Gastrocnemius medialis (tissue), 4 donors: ENCODE measurements at places on chromosomes 4 and X.

DNA sequence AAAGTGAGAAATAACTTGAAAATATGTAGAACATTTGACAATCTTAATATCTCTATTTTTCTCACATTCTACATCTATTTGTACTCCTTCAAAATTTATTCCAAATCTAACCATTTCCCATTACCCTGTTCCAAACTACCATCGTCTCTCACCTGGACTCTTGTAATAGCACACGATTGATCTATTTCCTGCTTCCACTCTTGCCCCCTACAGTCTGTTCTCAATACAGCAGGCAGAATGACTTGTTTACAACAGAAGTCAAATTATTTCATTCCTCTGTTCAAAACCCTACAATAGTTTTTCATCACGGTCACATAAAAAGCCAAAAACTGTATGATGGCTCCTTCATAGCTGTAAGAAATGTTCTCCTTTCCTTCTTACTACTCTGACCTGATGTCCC is 21.1 kb upstream of the LUZP4 start:
- no peak for DNase-seq

- DNase-seq: no peak
Measured at GRCh38 chrX:111837197-111837596, 38.8 kb upstream of the TRPC5OS start.

DNA sequence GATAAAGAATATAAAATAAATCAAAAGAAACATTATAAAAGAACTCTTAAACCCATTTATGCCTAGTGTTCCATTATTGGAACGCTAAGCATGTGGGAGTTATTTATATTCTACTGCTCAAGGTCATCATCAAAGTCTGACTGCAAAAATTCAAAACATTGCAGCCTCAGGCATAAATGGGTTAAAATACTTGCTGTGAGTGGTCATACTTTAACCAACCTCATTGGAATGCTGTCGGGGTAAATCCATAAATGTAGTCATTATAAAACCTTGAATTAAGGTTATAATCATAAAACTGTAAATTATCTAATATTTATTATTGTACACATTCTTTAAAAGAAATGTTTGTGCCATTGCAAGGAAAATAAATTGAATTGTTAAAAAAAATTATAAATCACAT is 55.0 kb downstream of the RPS6KA6 start:
- no peak for DNase-seq

DNA sequence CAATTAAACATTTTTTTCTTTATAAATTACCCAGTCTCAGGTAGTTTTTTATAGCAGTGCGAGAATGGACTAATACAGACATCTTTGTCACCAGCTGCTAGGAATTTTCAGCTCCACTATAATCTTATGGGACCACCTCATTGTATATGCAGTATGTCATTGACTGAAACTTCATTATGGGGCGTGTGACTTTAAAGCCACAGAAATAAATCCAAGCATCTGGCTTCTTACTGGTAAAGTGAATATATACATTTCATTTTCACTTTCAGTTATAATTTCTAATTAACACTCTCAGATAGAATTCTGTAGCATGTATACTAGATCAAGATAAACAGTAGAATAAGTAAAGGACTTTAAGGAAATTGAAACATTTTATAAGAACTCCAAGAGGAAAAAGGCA is 21.9 kb downstream of the IL15 start:
- no peak for DNase-seq

GRCh38 chr4:25345744-25346143 is 31.3 kb upstream of the ANAPC4 start:
- DNase-seq: no peak

- DNase-seq: no peak
Measured at GRCh38 chr4:54659313-54659712, 1.6 kb downstream of the KIT start.

DNA sequence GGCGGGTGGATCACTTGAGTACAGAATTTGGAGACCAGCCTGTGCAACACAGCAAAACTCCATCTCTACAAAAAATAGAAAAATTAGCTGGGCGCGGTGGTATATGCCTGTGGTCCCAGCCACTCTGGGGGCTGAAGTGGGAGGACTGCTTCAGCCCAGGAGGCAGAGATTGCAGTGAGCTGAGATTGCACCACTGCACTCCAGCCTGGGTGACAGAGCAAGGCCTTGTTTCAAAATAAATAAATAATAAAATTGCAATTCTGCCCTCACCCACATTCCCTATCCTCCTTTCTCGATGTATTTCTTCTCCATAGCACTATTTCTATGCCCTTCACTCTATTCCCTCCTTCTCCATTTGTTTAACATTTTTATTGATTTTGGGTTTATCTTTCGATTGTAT is 8.7 kb upstream of the SLAIN2 start:
- DNase-seq: no peak

- no peak for DNase-seq
Measured at GRCh38 chr4:107683873-107684272, 36.2 kb downstream of the PAPSS1 start.

GRCh38 chrX:20227116-20227515 is 39.6 kb downstream of the RPS6KA3 start:
- DNase-seq: no peak
